Activated effector memory CD4-positive, alpha-beta T cell treated with anti-CD3 and anti-CD28 coated beads, Interleukin-2, amount 50 U/mL, for 16 hours (primary cell): ENCODE measurements at places on chromosomes 16 and 17.

DNA sequence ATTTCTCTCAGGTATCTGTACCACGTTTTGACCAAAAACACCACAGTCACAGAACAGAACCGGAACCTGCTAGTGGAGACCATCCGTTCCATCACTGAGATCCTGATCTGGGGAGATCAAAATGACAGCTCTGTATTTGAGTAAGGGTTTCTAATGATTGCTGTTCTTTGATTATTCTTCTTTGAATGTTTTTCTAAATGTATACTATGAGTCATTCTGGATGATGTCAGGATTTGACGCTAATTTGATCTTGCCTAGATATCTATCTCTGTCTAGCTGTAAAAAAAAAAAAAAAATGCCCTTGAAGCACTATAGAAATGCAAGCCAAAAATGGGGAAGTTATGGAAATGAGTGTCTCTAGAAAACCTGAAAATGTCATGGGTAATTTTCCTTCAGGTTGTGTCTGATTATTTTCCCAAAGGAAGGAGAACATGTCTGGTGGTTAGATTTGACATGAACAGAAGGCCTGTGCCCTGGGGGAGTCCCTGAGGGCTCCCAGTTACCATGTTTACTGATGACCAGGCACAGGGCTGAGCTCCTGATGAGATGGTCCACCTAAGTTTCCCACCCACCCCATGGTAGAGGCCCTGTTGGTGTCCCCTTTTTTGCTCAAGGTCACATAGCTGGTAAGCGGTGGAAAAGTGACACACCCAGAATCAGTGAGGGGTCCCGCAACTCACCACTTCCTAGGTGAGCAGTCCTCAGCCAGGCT is 13.6 kb downstream of the CLEC16A start:
- DNase-seq = peak; percentile 68

GRCh38 chr17:49360796-49361128 is 1.3 kb downstream of the ZNF652 start:
- DNase-seq = peak; percentile 81

GRCh38 chr16:84071121-84071520 is 28.5 kb upstream of the SLC38A8 start:
- DNase-seq = no peak

GRCh38 chr17:348012-348411 is 4.6 kb downstream of the RPH3AL start:
- DNase-seq = no peak

DNA sequence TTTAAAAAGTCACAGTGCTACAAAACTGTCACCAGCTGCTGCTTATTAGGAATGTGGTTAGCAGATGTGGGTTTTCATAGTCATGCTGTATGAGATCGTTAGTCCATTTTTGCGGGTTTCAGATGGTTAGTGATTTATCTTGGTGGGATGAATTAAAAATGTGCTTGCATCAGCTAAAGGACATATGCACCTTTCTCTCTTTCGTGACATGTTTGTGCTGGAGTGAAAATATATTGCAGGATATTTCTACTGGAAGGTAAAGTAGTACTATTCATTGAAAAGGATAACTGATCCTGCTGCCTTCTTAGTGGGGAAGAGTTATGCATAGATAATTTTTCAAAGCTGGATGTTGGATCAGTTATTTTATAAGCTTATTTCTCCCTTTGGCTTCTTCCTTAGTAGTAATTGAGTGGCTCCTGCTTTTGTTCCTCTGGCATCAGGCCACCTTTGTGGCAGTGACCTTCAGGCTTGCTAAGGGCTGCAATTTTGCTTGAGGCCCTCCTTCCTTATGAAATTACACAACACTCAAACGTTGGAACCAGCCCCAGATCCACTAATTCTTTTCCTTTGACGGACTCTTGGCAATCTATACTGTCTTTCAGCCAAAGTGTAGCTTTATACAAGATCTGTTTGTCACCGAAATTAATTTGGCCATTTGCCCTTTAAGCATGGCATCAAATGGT is 7.5 kb upstream of the SNTB2 start:
- no peak for DNase-seq

- no peak for DNase-seq
Observed at GRCh38 chr16:57283214-57283958, 1.1 kb downstream of the PLLP start.

DNA sequence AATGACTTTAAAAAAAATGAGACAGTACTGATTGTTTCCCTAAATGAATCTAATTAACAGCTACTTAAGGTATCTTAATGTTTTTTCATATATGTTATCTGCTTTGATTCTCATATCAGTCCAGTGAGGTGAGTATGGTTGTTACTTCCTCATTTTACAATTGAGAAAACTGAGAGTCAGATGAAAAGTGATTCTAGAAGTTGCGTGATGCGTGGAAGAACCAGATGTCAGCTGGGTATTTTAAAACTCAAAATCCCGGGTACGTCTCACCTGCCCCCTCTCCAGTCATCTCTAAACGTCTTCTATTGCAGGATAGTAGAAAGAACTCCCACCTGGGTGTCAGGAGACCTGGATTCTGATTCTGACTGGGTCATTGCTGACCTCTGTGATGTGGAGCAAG is 89.2 kb downstream of the MAP2K6 start:
- no peak for DNase-seq

DNA sequence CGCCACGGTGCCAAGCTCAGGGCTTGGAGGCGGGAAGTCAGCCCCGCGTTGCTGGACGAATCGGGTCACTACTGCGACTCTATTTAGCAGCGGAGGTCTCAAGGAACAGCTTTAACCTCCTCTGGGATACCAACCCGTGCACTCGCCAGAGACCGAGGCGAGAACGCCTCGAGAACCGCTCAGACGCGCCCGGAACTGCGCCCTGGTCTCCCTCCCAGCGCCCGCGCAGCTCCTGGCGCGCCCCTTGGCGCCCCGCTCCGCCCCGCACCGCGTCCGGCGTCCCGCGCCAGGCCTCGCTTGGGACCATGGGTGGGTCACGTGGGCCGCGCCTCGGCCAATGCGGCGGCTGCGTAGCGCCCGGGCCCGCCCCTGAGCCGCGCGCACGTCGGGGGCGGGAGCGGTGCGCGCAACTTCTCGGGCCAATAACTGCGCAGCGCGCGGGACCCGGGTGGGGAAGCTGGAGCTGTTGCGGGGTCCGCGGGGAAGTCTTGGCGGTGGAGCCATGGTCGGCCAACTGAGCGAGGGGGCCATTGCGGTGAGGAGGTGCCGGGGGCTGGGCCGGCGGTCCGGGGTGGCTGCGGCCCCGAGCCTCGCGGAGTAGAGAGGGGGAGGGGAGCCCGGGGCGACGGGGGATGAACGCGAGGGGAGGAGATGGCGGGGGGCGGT is at the start of the genes RPA1 and SMYD4:
Gene RPA1, plus strand, starts transcription at position 414 of the 666 bp plus-strand sequence. Its CDS starts 89 bp downstream, at position 503.
Gene SMYD4, minus strand, starts transcription at position 311 of the 666 bp plus-strand sequence. CDS start 1,908 bp downstream, outside the sequence.
- peak; percentile 96 for DNase-seq

GRCh38 chr16:70473446-70474319 is 19.3 kb downstream of the FCSK start:
- DNase-seq = no peak

GRCh38 chr17:34617398-34617797 is 38.0 kb downstream of the TMEM132E start:
- DNase-seq = no peak

GRCh38 chr17:83118071-83118841 is 38.8 kb downstream of the METRNL start:
- no peak for DNase-seq

DNA sequence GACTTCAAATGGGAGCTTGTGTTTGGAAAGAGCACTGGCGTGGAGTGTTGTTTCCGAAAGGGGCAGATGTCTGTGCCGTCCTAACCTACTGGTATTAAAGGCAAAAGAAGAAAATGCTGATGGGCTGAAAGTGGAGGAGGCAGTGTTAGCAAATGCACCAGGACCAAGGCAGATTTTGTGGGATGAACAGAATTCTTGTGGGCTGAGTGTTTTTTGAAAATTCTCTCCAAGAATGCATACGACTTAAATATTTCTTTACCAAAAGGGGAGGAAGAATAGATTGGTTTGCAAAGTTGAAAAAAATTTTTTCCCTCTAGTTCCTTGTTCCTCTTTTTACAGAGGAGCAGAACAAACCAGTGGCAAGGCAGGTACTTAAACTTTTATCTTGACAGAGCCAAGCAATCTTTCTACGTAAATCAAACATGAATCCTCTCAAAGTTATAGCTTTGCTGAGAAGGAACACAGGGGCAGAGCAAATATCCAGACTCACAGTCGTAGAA is 16.8 kb downstream of the MARCHF10 start:
- no peak for DNase-seq

DNA sequence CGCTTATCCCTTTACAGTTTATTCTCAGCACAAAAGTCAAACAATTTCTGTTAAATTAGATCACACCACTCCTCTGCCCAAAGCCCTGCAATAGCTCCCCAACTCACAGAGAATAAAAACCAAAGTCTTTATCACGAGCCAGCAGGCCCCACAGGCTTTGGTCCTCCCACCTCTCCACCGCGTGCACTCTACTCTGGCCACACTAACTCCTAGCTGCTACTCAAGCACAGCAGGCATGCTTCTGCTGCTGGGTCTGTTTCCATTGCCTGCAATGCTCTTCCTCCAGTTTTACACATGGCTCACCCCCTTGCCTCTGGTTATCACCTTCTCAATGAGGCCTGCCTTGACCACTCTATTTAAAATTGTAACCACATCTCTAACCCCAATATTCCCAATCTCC is 27.6 kb downstream of the HELZ start:
- DNase-seq = peak; percentile 41

DNA sequence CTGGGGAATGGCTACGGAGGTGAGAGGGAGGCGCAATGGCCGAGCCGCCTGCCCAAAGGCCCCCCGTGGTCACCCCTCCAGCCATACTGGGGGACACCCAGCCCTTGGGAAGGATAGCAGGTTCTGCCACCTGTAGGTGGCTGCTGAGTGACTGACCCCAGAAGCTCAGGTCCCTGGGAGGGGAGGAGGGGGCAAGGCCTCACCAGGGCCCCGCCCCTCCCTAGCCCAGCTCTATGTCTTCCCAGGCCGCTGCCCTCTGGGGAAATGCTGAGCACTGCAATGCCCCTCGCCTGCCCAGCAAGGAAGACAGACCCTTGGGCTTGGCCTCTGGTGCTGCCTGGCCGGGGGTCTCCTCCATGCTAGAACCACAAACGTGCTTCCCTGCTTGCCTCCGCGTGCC is 11.4 kb upstream of the CLDN9 start:
- no peak for DNase-seq

GRCh38 chr16:10964039-10964890 is 19.9 kb downstream of the CLEC16A start:
- DNase-seq = peak; percentile 94

GRCh38 chr17:41212524-41213169 is 13.8 kb upstream of the KRTAP9-2 start:
- no peak for DNase-seq

GRCh38 chr16:88108762-88109161 is 157.5 kb downstream of the BANP start:
- no peak for DNase-seq

- no peak for DNase-seq
Observed at GRCh38 chr16:49586466-49587450, 213.2 kb downstream of the C16orf78 start.

- DNase-seq = no peak
Observed at GRCh38 chr16:12321311-12321842, 344.8 kb downstream of the SNX29 start.

DNA sequence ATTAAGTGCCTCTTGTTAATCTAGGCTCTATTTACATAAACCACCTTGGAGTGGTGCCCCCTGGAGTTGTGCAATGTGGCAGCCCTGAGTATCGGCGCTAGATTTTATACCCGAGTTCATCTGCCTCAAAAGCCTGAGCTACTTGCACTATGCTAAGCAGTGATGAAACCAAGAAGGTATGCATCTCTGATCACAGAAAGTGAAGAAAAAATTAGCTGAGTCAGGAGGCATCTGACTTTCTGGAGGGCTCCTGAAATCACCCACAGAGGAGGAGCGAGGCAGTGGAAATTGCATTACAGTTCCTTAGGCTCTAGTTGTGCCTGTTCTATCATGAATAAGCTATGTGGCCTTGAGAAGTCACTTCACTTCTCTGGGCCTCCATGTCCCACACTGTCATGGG is 80.3 kb upstream of the PSMD7 start:
- no peak for DNase-seq

DNA sequence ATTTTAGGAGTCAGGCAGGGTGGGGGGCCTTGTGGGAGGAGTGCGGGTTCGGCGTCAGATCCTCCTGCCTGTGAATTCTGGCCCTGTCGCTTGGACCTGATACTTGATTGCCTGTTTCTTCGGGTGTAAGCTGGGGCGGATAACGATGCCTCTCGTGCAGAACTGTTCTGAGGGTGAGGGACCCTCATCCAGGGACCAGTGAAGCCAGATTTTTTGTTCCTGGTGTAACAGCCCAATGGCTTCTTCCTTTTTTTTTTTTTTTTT is 1.3 kb downstream of the TBCD start:
- no peak for DNase-seq

DNA sequence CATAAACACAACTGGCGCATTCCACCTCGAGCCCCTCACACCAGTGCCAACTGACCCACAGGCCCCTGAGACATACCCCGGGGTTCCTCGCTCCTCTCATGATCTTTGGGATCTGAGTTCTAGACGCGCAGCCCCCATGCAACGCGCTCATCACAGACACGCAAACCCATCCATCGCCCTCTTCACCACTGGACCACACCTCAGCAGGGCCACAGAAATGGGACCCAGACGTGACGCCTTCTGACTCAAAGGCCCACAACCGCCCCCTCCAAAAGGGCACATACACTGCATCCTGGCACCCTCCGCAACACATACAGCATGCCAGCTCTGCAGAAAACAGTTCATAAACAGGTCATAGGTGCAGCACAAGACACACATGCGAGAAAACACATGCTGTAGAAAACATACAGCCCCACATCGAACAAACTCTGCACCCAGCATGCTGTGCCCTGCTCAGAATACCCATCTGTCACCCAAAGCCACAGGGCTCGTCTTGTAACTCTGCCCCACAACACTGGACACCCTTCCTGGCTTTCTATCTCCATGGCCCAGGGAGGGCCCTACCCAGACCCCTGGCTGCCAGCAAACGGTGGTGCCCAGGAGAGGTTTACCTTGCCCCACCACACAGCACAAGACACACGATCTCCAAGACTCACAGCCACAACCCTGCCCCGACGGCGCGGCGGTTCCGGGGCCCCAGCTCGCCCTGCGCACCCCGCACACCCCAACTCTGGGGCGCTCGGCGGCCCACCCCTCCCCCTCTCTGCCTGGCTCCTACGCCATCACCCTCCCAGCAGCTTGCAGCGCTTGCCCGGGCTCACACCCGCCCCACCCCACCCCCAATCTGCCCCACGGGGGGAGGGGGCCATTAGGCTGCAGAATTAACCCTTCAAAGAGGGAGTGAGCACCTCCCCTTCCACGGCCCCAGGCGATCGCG is 887 bp downstream of the ZBTB4 start:
- DNase-seq = peak; percentile 86

DNA sequence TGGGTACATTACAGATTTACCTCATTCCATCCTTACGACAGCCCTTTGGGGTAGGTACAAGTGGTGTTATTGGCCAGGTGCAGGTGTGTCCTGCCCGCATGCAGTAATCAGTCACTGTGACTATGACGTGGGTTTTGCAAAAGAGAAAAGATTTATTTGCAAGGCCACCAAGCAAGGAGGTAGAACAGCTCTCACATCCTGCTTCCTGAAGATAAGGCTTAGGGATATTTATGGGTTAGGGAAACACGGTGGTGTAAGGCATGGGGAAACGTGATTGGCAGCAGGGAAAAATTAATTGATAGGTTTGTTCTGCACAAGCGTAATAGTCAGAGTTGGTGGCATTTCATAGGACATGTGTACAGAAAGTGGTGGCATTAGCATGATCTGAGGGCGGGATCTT is 214.8 kb downstream of the PARN start:
- DNase-seq = no peak

- DNase-seq = peak; percentile 25
Observed at GRCh38 chr17:45361976-45362375, 45.2 kb upstream of the MAP3K14 start.
